ENCODE measurements at places on chromosomes 4 and X. TPM values are rescaled to one million over a fixed set of nuclear protein-coding genes. Genes with fewer than 3 reads are reported as not detected.

BST1 gene
- total RNA-seq = 17.8 TPM

HSFX4 gene
- not detected for total RNA-seq

NCAPG gene
- 2.2 TPM for total RNA-seq

ITGB1BP2 gene
- total RNA-seq = 1.4 TPM

PNMA6F gene
- not detected for total RNA-seq

POU3F4 gene
- not detected for total RNA-seq

SSX2B gene
- total RNA-seq = not detected

Data from lower lobe of right lung (tissue), 2 donors.